NAMALWA (cell line): ENCODE measurements at places on chromosomes 1 and 21.
A peak's percentile ranks its signal among the peaks of the same experiment; 100 is the strongest.

- no peak for DNase-seq
These were observed 49.2 kb upstream of the CCDC190 start for GRCh38 chr1:162910161-162910560.

- DNase-seq: peak; percentile 48
These were observed 2.4 kb downstream of the TMCC2 start for GRCh38 chr1:205229916-205230700.

- no peak for DNase-seq
These were observed 46.2 kb downstream of the OSBPL9 start for GRCh38 chr1:51663105-51663504.

DNA sequence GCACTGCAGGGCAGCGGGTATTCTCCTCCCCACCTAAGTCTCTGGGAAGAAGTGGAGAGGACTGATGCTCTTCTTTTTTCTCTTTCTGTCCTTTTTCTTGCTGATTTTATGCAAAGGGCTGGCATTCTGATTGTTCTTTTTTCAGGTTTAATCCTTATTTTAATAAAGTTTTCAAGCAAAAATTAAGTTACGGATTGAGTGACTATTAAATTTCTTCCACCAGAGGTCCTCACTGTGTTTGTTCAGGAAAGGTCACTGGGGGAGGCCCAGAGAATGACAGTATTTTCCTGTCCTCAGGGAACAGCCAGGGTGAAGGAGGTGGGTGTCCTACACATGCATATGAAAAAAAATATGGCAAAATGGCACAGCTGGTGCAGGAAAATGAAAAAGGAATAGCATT lies 4.4 kb upstream of the ELF3 start:
- DNase-seq: no peak

DNA sequence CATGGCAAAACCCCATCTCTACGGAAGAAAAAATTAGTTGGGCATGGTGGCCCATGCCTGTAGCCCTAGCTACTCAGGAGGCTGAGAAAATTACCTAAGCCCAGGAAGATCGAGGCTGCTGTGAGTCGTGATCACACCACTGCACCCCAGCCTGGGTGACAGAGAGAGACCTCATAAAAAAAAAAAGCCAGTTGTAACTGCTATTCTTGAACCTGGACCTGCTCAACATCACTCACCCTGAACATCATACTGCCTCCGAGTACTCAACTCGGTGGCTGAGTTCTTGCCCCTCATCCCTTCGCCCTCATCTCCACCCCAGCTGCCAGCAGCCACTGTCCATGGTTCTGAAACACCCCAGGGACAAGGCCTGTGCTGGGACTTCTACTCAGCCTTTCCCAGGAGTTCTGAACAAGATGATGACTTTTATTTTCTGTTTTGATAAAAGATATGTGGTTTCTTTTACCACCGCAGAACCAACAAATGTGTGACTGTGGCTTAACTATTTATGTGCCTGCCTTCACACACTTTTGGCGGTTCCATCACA lies 5.4 kb upstream of the DISP3 start:
- DNase-seq: peak; percentile 56

DNA sequence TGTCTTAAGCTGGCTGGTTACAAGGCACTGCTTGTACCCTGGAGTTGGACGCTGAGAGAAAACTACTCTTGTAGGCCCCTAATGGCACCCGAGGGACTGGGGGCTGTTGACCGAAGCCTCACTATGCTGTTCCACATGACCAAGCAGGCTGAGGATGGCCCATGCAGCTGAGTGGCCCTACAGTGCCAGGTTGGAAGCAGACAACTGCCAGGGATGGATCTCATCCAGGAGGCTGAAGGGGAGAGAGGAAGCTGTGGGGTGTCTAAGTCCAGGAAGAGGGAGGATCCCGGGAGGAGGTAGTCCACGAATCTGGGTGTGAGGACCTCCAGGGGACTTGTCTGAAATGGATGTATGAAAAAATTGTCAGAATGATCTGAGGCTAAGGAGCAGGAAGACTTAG lies 45.8 kb downstream of the FOXD2 start:
- DNase-seq: no peak

GRCh38 chr1:77283701-77284425 lies 2.0 kb downstream of the AK5 start:
- no peak for DNase-seq

- DNase-seq: no peak
These were observed 355.2 kb downstream of the SMYD3 start for GRCh38 chr1:246151796-246152434.

DNA sequence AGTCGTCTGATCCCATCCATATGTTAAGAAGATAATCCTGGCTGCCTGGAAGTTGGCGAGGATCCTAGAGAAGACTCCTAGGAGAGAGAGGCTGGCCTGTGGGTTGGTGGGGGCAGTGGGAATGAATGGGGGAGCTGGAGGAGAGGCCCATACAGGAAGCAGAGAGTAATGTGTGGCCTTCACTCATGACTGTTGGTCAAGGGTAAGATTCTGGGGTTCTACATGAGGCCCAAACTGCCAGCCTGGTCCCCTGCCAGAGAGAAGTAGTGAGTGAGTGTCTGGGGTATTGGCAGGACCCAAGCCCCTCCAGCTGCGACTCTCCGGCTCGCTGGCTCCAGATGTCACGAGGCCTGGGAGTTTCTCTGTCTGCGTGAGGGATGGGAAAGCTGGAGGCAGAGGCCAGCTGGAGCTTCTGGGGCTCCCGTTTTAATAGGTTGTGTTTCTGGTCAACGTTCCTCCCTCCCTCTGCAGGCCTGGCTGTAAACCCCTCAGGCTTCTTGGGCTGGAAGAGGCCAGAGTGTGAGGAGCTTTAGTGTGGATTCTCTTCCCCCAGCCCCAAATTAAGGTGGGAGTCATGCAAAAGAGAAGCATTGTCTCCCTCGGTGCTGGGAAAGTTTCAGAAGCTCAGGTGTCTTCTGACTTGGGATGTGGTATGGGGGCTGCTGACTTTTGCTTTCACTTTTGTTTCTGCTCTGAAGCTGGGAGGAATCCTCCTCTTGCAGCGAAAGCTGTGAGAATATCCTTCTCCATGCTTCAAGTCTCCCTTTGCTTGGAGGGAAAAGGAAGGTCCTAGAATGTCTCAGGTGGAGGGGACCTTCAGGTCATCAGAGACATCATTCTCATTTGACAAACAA lies 2.6 kb downstream of the TMEM51 start:
- DNase-seq: no peak

DNA sequence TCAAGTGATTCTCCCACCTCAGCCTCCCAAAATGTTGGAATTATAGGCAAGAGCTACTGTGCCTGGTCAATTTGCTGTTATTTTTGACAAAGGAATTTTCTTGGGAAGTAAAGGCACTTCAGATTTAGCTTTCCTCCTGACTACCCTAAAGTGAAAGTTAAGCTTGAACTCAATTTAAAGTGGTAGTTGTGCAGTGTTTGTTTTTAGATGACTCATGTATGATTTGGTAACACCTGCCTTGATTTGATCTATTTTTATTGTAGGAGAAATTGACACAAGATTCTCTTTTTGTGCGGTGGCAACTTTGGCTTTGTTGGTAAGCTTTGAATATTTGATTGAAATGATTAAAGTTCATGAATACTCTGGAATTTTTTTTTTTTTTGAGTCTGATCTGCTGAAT lies 5.0 kb downstream of the RABGGTB start:
- no peak for DNase-seq

DNA sequence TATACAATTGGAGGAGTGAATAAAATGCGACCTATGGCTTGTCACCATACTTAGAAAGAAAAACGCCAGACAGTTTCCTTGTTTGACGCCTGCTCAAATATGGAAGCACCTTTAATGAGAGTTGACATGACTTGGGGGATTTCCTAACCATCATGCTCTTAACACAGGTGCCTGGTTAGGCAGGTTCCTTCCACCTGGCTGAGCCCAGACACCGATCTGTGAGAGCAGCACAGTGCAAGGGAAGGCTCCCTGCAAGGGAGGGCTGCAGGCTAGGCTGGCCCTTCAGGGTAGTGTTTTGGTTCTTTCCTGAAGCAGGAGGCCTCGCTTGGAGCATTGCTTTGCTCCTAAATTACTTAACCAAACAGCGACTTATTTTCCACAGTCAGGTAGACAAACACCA lies 24.6 kb upstream of the KLHDC8A start:
- DNase-seq: no peak
